ENCODE measurements at places on chromosomes 3 and 15. TPM values are rescaled to one million over a fixed set of nuclear protein-coding genes. Genes with fewer than 3 reads are reported as not detected.

AGBL1 gene
- 0.19 TPM for total RNA-seq

STAC gene
- total RNA-seq: not detected

TNFAIP8L3 gene
- not detected for total RNA-seq

NOX5 gene
- not detected for total RNA-seq

PEX11A gene
- total RNA-seq: 5.3 TPM

RASGRF1 gene
- not detected for total RNA-seq

EPM2AIP1 gene
- total RNA-seq: 21.0 TPM

EXD1 gene
- total RNA-seq: 0.16 TPM

CDCP1 gene
- 0.17 TPM for total RNA-seq

OR5K2 gene
- not detected for total RNA-seq

STRC gene
- 4.4 TPM for total RNA-seq

IL20RB gene
- 1.6 TPM for total RNA-seq

BCL2A1 gene
- 32.7 TPM for total RNA-seq

SENP7 gene
- total RNA-seq: 16.5 TPM

DAZL gene
- 0.09 TPM for total RNA-seq

SIN3A gene
- 82.3 TPM for total RNA-seq

SAMD7 gene
- not detected for total RNA-seq

TRMT10C gene
- total RNA-seq: 31.6 TPM

TM4SF18 gene
- not detected for total RNA-seq

LMAN1L gene
- total RNA-seq: 0.82 TPM

LRRC31 gene
- total RNA-seq: not detected

GOLGA6A gene
- not detected for total RNA-seq

COL6A5 gene
- total RNA-seq: not detected

SCAMP2 gene
- 111 TPM for total RNA-seq

STAB1 gene
- total RNA-seq: 0.26 TPM

GOLGA8K gene
- total RNA-seq: not detected

CAND2 gene
- 0.19 TPM for total RNA-seq

GPR171 gene
- 131 TPM for total RNA-seq

CPEB1 gene
- total RNA-seq: 0.26 TPM

ZBTB47 gene
- total RNA-seq: 1.2 TPM

CRABP1 gene
- not detected for total RNA-seq

MUC20 gene
- 14.4 TPM for total RNA-seq

GASK1A gene
- not detected for total RNA-seq

BSN gene
- 0.22 TPM for total RNA-seq

IL12A gene
- 1.8 TPM for total RNA-seq

ACSBG1 gene
- not detected for total RNA-seq

CCDC174 gene
- 17.7 TPM for total RNA-seq

RBMS3 gene
- total RNA-seq: 0.37 TPM

SLC28A1 gene
- not detected for total RNA-seq

CCR8 gene
- 0.87 TPM for total RNA-seq

All from activated T-helper 17 cell treated with anti-CD3 and anti-CD28 coated beads, Interleukin-2, amount 50 U/mL, for 72 hours (primary cell).